ENCODE measurements at places on chromosomes 2 and 18.

DNA sequence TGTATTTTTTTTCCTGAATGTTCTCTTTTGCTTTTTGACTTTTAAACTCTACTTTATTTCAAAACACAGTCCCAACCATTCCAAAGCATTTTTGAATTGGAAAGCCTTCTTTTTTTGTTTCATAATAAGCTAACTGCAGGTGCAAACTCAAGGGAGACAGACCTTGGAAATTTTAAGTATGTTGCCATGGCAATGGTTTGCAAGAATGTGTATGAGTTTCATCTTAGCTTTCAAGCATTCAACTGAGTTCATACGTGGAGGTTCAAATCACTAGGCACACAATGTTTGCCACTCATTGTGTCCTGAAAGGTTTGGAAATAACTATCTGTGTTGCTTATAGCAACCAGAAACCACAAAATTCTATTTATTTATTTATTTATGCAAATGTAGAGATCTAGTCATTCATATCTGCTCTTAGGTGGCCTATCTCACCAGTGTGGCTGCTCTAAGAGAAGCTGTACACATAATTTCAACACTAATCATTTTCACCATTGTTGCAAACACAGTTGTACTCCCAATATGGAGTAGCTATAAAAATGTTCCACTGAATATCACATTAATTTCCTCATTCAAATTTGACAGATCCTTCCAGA, 805.7 kb upstream of the FSHR start:
- no peak for DNase-seq

- no peak for DNase-seq
Measured at GRCh38 chr18:36843784-36844183, 14.9 kb downstream of the KIAA1328 start.

- DNase-seq: no peak
Measured at GRCh38 chr2:215928086-215928485, 85.3 kb downstream of the MREG start.

GRCh38 chr2:241218131-241219029, 29.9 kb downstream of the ANO7 start:
- peak; percentile 35 for DNase-seq

GRCh38 chr2:240732911-240733622, 41.4 kb downstream of the AQP12A start:
- no peak for DNase-seq

DNA sequence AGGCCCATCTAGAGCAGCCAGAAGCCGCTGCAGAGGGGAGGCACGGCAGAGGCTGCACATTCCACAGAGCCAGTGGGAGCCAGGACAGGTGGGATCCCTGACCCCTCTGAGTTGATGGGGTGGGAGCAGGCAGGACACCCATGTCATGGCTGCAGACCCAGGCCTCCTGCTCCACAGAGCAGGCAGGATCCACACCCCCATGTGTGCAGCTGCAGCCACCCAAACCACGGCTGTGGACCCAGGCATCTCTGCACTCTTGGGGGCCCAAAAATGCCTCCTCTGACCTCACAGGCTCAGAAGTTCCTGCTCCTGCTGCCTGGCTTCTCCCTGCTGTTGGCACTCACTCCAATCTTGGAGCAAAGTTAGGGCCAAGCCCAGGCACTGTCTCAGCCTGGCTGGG, 112.3 kb upstream of the TMEM18 start:
- DNase-seq: no peak

GRCh38 chr2:112486895-112487294, 4.9 kb downstream of the TTL start:
- DNase-seq: no peak

GRCh38 chr18:79504034-79504433, 108.3 kb downstream of the NFATC1 start:
- no peak for DNase-seq

DNA sequence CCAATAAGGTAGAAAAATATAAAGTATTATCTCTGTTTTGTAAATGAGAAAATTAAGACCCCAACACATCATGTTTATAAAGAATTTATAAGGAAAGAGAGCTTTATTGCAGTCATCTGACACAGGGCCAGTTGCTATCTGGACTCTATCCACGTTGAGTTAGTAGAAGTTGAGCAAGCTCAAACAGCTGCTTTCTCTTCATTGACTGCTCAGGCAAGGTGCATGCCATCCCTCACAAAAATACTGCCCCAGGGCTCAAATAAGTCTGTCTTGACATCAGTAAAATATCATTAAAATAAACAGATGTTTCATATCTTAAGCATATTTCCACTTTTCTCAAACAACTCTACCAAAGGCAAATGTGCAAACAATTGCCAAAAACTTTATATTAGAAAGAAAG, 14.8 kb downstream of the COL5A2 start:
- DNase-seq: no peak

- DNase-seq: no peak
Measured at GRCh38 chr2:177772529-177772928, 300.0 kb downstream of the PDE11A start.

DNA sequence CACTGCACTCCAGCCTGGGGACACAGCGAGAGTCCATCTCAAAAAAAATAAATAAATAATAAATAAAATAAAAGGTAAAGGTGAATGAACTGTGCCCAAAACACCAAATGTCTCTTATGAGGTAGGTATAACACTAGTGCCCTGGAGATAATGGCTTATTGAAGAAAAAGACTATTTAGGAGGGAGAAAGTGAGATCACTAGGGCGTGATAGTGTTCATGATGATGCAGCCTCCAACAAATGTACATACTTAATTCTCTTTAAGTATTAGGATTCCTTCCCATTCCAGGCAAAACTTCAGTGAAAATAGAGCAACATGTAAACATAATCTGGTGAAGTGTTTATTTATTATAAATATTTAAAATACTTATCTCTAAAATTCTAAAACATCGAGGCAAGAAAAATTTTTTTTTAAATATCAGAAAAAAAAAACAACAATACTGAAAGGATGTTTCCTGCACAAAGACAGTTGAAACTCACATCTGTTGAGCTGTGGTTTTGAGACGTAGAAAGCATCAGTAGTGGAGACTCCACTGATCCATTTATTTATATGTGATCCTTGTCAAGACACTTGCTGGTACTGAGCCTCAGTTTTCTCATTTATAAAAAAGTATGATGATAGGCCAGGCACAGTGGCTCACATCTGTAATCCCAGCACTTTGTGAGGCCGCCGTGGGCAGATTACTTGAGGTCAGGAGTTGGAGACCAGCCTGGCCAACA, 183.3 kb downstream of the LRP1B start:
- no peak for DNase-seq

DNA sequence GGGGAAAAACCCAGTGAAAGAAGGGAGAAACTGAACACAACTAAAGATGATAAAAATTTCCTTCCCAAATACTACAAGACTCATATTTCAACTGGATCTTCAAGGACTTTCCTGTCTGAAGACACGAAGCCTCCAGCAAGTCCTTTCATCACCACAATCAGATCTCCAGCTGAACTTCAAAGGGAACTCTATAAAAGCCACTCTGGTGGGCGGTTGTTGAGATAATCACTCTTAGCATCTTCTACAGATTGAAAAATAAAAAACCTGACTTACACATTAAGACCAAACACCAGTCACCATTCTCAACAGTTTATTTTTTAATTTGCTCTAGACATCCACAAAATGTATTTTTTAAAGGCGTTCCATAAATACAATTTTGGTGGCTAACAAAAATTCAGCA, 4.4 kb downstream of the REV1 start:
- DNase-seq: no peak

DNA sequence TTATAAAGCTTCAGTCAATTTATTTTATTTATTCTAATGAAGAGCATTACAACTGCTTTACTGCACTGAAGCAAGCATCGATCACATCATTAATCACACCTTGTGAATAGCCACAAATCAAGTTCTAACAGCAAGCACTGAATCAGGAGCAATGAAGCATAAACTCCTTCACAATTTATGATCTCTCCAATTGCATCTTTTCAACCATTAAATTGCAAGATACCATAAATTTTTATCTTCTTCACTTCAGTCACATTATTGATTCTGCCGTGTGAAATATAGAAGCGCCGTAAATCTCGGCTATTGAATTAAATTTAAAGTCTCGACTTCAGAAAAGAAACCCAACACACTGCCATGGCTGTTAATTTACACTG, 298.7 kb downstream of the CDCA7 start:
- DNase-seq: no peak

- no peak for DNase-seq
Measured at GRCh38 chr2:30860003-30860725, 52.9 kb upstream of the CAPN13 start.

DNA sequence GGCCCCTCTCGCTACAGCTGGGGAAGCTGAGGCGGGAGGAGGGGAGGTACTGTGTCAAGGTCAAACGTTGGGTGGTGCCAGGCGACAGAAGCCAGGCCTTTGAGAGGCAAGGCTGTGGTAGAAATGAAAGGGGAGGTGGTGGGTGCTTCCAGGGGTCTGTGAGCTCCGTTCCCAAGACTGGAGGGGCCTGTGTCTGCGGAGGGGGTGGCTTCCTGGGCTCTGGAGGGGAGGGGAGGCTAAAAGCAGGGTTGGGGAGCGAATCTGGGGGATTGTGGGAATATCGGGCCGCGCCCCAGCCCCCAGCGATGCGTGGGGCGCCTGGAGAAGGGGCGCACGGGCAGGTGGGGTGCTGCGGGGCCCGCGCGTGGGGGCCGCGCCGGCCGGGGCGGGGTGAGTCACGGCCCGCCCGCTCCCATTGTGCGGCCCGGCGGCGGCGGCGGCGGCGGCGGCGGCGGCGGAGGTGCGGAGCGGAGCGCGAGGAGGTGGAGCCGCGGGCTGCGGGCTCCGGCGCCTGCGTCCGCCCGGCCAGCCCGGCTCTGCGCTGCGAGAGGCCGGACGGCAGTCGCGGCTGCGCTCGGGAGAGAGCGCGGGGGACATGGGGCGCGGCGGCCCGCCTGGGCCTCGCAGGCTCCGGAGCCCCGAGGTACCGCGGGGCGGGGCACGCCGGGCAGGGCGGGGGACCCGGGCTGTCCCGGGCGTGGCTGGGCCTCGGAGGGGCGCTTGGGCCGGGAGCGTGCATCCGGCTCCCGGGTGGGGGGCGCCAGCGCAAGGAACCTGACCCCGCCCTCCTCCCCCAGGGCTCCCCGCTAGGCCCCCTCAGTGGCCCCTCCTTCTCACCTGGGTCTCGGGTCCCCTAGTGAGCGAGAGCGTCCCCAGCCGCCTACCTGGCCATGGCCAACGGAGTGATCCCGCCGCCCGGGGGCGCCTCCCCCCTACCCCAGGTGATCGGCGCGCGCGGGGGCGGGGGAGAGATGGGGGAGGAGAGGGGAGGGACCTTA, at the start of gene SLC4A3:
SLC4A3 (plus strand) TSS at position 528 of the 998 bp plus-strand sequence; CDS start at position 891, 363 bp downstream.
- no peak for DNase-seq

GRCh38 chr2:159029936-159030335, 61.5 kb downstream of the TANC1 start:
- DNase-seq: no peak

GRCh38 chr18:37299471-37300304, 265.9 kb downstream of the CELF4 start:
- DNase-seq: no peak

GRCh38 chr18:26566874-26567555, 18.7 kb upstream of the KCTD1 start:
- no peak for DNase-seq

- no peak for DNase-seq
Measured at GRCh38 chr2:205139822-205140463, 542.4 kb upstream of the NRP2 start.

GRCh38 chr2:185144159-185144919, 546.0 kb downstream of the ZNF804A start:
- DNase-seq: no peak

DNA sequence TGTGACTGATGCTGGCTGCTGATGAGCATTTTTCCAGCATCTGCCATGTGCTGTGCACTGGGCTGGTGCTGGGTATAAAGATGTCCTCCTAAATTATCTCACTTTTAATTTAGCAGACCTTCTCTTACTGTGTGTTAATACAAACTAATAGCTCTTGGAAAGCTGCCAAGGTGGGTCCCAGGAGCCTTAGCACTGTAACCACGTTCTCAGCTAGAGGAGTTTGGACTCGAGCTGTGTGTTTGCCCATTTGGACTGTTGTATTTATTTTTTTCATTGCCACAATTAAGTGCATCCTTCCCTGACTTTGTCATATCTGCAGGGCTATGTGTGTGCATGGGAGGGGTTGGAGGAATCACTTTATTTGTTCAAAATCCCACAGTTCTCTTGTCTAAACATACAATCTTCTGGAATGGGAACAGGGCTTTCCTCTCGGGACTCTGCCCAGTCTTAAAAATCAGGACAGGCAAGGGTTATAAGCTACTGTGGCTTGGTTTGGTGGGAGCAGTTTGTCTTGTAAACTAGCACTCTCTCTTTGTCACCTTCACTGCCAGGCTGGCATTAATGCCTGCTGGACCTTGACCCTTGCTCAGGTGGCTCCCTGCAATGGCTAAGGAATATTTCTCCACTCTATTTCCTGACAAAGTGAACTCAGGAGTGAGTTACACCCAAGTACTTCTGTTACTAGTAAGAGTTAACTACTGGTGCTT, 129.7 kb upstream of the MGAT5 start:
- no peak for DNase-seq

DNA sequence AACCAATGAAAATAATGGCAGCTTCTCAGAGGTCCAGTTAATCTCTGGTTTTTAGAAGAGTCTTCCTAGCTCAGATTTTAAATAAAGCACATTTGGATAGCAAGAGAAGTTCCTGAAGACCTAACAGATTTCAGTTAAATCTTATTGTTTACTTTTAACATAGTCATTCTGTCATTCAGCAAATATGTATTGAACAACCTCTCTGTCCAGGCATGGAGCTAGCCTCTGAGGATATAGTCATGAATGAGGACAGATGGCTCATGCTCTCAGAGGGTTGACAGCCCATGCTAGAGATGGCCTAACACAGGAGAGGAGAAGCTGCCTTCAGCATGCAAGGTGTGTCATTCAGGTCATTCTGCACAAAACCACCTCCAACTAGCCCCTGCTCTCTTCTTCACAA, 6.2 kb downstream of the CCBE1 start:
- DNase-seq: no peak

- no peak for DNase-seq
Measured at GRCh38 chr2:218329027-218329825, 27.4 kb upstream of the CATIP start.

DNA sequence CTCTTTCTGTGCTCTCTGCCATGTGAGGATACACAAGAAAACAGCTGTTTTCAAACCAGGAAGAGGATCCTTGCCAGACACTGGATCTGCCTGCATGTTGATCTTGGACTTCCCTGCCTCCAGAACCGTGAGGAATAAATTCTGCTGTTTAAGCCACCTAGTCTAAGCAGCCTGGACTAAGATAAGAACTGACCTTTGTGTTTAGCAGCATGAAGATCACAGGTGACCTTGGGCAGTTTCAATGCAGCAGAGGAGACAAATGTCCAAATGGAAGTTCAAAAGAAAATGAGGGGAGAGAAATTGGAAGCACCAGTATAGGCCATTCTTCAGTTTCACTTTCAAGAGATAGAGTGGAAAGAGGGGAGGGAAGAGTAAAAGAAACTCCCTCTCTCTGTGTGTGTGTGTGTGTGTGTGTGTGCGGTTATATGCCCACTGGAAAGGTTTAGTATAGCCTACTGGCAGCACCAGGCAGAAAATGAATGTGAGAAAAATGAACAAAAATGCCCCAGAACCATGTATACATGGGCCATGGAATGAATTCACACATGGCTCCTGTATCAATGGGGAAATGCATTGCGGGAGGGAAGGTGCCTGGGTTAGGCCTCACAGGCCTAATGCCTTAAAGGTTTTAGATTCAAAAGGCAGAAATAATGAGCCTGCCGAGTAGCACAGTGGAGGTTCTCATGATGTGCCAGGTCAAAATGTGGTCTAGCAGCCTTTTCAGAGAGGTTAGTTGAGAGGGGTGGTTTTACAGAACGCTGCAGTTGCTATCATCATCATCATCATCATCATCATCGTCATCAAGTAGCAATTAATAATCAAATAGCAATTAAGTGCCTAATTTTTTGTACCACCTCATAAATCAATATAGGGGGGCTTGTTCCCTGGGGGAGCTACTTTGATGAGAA, 1.1 kb upstream of the CERS6 start:
- no peak for DNase-seq

- DNase-seq: no peak
Measured at GRCh38 chr18:29840089-29840488, 1202.5 kb downstream of the DSC3 start.
